ENCODE measurements at places on chromosomes 1 and 21. TPM values are rescaled to one million over a fixed set of nuclear protein-coding genes. Genes with fewer than 3 reads are reported as not detected.
A peak's percentile ranks its signal among the peaks of the same experiment; 100 is the strongest.

- H3K4me1 ChIP-seq: peaks cover 12% of the 10 kb centered on the region
- DNase-seq: no peak
- H3K27ac ChIP-seq: no peak overlapping the region
- no peak overlapping the region for H3K4me3 ChIP-seq
- H3K27me3 ChIP-seq: peaks cover 9% of the 10 kb centered on the region
Measured at GRCh38 chr1:228414511-228415211, 2.0 kb downstream of the TRIM17 start.

Gene ELAPOR1
- 9.1 TPM for total RNA-seq

- no peak overlapping the region for H3K27ac ChIP-seq
- H3K4me3 ChIP-seq: no peak overlapping the region
- H3K36me3 ChIP-seq: no peaks in the 10 kb centered on the region
- peaks cover 16% of the 10 kb centered on the region for H3K27me3 ChIP-seq
Measured at GRCh38 chr1:3607703-3608065, 3.6 kb downstream of the MEGF6 start.

GRCh38 chr1:205294934-205295333 is 26.6 kb downstream of the NUAK2 start:
- H3K4me1 ChIP-seq: peaks cover 38% of the 10 kb centered on the region
- H3K27me3 ChIP-seq: no peaks in the 10 kb centered on the region
- DNase-seq: no peak

GRCh38 chr1:62142496-62142895 is 52.2 kb upstream of the L1TD1 start:
- H3K27me3 ChIP-seq: no peaks in the 10 kb centered on the region
- no peak overlapping the region for H3K27ac ChIP-seq
- DNase-seq: no peak
- H3K4me3 ChIP-seq: no peak overlapping the region
- no peaks in the 10 kb centered on the region for H3K36me3 ChIP-seq

Gene RGS13
- not detected for total RNA-seq

GRCh38 chr21:21385404-21385803 is 387.2 kb downstream of the NCAM2 start:
- H3K27me3 ChIP-seq: no peaks in the 10 kb centered on the region
- no peaks in the 10 kb centered on the region for H3K36me3 ChIP-seq
- no peak for DNase-seq
- H3K4me1 ChIP-seq: no peaks in the 10 kb centered on the region
- H3K27ac ChIP-seq: no peak overlapping the region

- no peak overlapping the region for H3K4me3 ChIP-seq
- peak; percentile 23 for DNase-seq
- no peaks in the 10 kb centered on the region for H3K27me3 ChIP-seq
- H3K36me3 ChIP-seq: peaks cover 7% of the 10 kb centered on the region
- peak overlapping the region; percentile 80 for H3K27ac ChIP-seq
Measured at GRCh38 chr1:167651161-167651693, 21.2 kb downstream of the RCSD1 start.

- peaks cover 1% of the 10 kb centered on the region for H3K36me3 ChIP-seq
- H3K27ac ChIP-seq: no peak overlapping the region
- H3K4me3 ChIP-seq: peak overlapping the region; percentile 79
- DNase-seq: peak; percentile 77
- H3K4me1 ChIP-seq: peaks cover 7% of the 10 kb centered on the region
- H3K27me3 ChIP-seq: peaks cover 22% of the 10 kb centered on the region
Measured at GRCh38 chr1:9181176-9181906, 52.4 kb upstream of the GPR157 start.

DNA sequence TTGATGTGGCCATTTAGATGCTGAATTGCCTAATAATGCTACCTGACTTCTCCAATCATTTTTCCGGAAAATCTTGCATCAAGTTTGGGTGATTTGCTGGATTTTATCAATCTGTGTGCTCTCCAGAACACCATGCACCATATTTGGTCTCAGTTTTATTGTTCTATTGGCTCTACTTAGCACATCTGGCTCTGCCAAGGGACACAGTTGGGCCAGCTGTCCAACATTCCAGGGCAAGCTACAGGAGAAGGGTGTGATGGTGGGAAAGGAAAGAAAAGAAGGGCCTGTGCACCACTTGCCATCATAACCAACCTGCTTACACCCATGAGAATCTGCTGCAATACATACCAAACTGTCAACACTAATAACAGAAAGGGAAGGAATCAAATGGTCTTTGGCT is 90.2 kb upstream of the NFIA start:
- no peaks in the 10 kb centered on the region for H3K4me1 ChIP-seq
- H3K36me3 ChIP-seq: no peaks in the 10 kb centered on the region
- no peak for DNase-seq
- H3K27ac ChIP-seq: no peak overlapping the region

GRCh38 chr1:202802998-202803932 is 5.0 kb downstream of the KDM5B start:
- H3K36me3 ChIP-seq: peaks cover 9% of the 10 kb centered on the region
- H3K4me1 ChIP-seq: peaks cover 53% of the 10 kb centered on the region
- peak overlapping the region; percentile 54 for H3K27ac ChIP-seq
- H3K4me3 ChIP-seq: peak overlapping the region; percentile 29

Gene C1orf141
- 1.2 TPM for total RNA-seq

DNA sequence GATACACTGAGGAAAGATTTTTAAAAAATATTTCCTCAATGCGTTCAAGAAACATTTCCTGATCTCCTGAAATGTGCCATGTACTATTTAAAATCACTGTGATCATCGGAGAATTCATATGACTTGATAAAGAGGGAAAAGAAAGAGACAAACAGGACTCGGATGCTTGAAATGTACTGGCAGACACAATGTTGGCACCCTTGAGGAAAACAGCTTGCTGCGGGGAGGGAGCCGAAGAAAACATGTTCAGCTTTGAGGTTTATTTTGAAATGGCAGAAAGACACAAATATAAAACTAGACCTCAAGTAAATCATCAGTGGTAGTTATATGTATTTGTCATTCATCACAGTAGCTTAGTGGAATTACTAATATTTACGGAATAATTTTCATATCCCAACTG is 100.9 kb upstream of the BRINP3 start:
- H3K36me3 ChIP-seq: no peaks in the 10 kb centered on the region
- no peaks in the 10 kb centered on the region for H3K4me1 ChIP-seq
- no peak for DNase-seq

DNA sequence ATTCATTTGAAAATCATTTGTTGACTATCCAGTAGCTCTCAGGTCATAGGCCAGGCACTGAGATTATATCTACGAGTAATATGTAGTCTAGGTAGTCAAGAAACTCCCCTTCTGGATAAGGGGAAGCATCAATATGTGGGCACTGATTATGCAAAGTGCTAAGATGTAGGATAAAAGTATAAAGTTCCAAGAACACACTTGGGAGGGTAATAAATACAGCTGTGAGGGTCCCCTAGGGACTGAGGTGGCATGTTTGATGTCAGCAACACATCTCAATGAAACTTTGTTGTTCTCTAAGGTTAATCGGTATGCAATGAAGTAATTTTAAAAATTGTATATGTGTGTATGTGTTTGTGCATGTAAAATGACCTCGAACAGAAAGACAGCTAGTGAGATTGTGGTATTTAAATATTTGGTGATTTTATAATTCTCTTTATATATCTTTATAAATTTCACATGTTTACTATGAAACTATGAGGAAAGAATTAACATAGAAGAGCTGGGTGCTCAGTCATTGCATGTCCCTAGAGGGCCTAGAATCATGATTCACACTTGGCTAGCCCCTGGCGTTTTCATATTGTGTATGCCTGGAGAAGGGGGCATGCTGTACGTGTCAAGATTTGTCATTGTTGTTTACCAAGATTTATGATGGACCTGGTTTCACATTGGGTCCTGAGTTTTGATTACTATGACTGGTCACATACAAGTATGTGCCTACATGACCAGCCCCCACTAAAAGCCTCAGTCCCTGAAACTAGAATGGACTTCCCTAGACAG is 140.1 kb upstream of the DUSP10 start:
- peaks cover 8% of the 10 kb centered on the region for H3K4me1 ChIP-seq
- no peak overlapping the region for H3K4me3 ChIP-seq
- peaks cover 5% of the 10 kb centered on the region for H3K27me3 ChIP-seq
- no peaks in the 10 kb centered on the region for H3K36me3 ChIP-seq
- no peak for DNase-seq
- no peak overlapping the region for H3K27ac ChIP-seq

DNA sequence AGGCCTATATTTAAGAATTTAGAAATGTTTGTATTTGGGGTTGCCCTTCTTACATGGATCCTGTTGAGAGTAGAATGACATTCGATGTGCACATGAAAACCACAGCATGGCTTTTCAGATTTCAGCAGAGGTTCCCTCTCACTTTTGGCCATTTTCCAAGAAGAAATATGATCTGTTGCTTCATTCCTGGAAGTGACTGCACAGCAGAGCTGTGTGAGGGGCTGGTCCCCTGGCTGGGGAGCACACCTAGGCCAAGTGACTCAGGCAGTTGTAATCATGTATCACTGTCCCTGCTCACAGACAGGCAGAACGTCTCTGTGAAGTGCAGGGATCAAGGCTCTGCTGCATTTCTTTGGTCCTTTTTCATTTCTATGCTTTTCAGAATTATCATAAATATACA is 32.3 kb downstream of the AGT start:
- no peaks in the 10 kb centered on the region for H3K27me3 ChIP-seq
- peaks cover 2% of the 10 kb centered on the region for H3K4me1 ChIP-seq
- H3K4me3 ChIP-seq: no peak overlapping the region
- H3K27ac ChIP-seq: no peak overlapping the region
- DNase-seq: no peak

Gene OSCP1
- total RNA-seq: 2.7 TPM

Gene ACTL8
- not detected for total RNA-seq

GRCh38 chr1:46188295-46189030 is 9.8 kb downstream of the POMGNT1 start:
- H3K4me3 ChIP-seq: no peak overlapping the region
- DNase-seq: no peak
- H3K27me3 ChIP-seq: no peaks in the 10 kb centered on the region
- peaks cover 13% of the 10 kb centered on the region for H3K36me3 ChIP-seq

DNA sequence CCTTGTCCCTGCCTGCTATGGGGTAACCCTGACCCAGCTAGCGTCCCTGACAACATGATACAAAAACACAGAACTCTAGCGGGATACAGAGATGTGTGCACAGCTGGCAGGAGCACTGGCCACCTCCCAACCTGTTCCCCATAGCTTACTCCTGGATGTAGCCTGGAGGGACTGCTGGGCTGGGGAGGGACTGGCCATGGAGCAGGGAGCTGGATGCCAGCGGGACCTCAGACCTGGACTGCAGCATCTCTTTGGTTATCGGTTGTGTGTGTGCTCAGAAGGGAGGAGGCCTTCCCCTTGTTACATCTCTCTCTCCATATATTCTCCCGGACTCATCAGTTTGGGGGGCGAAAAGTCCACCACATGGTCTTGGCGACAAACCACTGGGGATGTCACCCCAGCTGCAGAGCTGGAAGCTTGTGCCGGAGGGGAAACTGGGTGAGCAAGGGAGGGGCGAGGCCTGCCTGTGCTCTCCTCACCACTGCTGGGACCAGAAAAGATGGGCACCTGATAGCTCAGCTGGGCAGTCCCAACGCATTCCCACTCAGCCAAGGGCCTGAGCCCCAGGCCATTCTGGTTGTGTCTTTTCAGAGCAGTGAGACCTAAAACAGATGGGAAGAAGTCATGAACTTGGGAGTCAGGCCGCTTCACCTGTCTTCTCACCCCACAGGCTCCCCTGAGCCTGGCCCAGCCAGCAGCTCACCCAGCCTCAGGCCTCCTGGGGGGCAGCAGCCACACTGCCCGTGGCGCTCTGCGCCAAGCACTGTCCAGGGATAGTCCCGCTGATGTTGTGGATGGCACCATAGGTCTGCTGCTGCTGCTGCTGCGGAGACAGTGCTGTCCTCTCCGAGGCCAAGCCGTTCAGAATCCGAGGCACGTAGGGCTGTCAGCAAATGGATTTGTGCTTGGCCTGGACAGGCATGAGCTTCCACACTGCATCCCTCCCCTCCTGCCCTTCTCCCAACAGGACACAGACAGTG is 35.6 kb downstream of the TMEM63A start:
- H3K27me3 ChIP-seq: no peaks in the 10 kb centered on the region
- peaks cover 17% of the 10 kb centered on the region for H3K36me3 ChIP-seq
- H3K4me1 ChIP-seq: peaks cover 33% of the 10 kb centered on the region

DNA sequence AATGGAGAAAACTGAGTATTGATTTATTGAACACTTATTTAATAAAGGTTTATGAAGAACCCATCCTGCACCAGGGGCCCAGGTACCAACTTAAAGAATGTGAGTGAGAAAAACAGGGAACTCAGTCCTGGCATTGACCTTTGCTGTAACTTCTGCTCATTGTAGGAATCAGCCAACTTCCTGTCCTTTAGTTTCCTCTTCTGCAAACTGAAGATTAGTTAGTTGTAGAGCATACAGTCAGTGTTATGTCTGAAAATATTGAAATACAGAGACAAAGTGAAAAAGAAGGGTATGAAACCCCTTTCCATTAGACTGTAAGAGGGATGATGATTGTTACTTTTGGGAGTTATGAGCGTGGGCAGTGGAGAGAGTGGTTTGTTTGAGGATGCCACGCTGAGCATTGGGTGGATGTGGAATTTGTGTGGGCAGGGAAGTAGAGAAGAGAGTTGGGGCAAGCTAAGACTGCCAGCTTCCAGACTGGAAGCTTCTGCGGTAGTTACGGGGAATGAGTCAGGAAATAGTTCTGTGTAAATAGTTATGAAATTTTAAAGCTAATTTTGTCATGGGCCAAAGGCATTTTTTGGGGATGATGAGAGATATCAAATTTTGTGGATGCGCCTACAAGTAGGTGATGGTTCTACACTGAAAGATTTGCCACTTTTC is 89.2 kb downstream of the GPR88 start:
- peaks cover 4% of the 10 kb centered on the region for H3K27me3 ChIP-seq
- no peak for DNase-seq
- peaks cover 11% of the 10 kb centered on the region for H3K4me1 ChIP-seq

GRCh38 chr21:44838039-44838895 is 20.4 kb upstream of the SUMO3 start:
- no peak overlapping the region for H3K4me3 ChIP-seq
- H3K27ac ChIP-seq: no peak overlapping the region
- no peaks in the 10 kb centered on the region for H3K4me1 ChIP-seq
- no peak for DNase-seq

GRCh38 chr1:185574139-185574875 is 159.9 kb upstream of the HMCN1 start:
- H3K27me3 ChIP-seq: no peaks in the 10 kb centered on the region
- peaks cover 13% of the 10 kb centered on the region for H3K4me1 ChIP-seq
- no peak for DNase-seq
- H3K27ac ChIP-seq: no peak overlapping the region

DNA sequence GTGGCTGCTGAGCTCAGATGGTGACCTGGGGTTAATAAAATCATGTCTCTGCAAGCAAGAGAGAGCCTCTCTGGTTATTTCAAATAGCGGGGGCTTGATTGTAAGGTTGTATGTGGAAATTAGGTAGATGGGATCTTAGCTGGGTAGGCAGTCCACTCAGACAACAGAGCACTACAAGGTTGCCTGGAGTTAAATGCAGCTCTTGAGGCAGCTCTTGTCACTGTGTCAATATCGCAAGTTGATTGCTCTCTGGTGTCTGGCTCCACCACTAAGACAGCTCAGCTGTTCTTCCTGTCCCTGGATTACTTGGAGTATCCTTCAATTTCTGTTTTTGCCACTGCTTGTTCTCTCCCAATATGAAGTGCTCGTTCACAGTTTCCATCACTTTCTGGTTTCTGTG is 93.8 kb downstream of the C21orf91 start:
- H3K4me3 ChIP-seq: no peak overlapping the region
- DNase-seq: no peak
- no peaks in the 10 kb centered on the region for H3K4me1 ChIP-seq
- H3K36me3 ChIP-seq: no peaks in the 10 kb centered on the region
- no peaks in the 10 kb centered on the region for H3K27me3 ChIP-seq

All from activated CD4-positive, alpha-beta memory T cell treated with anti-CD3 and anti-CD28 coated beads for 36 hours (primary cell).